ENCODE measurements at places on chromosomes 6 and 20.

DNA sequence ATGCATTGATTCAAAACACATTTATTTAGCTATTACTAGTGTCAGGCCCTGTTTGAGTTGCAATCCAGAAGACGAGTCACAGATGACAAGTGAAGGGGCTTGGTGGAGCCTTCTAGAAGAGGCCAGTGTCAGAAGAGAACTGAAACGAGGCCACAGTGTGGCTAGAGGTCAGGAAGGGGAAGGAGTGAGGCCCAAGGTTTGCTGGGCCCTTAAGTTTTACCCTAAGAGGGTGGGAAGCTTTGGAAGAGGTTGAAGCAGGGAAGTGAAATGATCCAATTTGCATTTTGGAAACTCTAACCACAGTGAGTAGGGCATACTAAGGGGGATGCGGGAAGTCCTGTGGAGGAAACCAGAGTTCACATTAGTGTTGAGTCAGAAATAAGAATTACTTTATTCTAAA, 25.0 kb downstream of the TTK start:
- DNase-seq = no peak

GRCh38 chr20:35792740-35793139, 20.9 kb downstream of the PHF20 start:
- DNase-seq = no peak

DNA sequence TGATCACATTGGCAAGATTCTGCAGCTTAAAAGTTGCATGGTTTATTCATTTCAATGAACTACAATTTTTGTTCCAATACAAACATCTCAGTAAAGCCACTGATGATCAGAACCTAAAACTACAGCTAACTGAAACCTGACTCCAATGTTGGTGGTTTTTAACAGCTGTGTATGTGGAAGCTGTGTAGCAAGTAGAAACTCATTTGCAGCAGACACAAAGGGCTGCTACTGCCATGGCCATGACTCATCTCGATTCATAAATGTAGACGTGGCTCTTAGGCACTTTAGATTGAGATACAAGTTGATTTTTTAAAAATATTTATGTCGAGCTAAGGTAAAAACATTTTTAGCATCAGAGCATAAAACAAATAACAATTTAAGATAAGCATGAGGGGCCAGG, 19.5 kb upstream of the MAP3K4 start:
- no peak for DNase-seq

- DNase-seq = no peak
Observed at GRCh38 chr6:64415926-64416325, 780.3 kb downstream of the PHF3 start.

- DNase-seq = peak; percentile 94
Observed at GRCh38 chr20:45436732-45437485, 21.0 kb downstream of the PIGT start.

All from stimulated activated CD8-positive, alpha-beta memory T cell treated with anti-CD3 and anti-CD28 coated beads, Interleukin-4, amount 100 ng/mL, for 48 hours (primary cell).